ENCODE measurements at places on chromosomes 13 and 19.

DNA sequence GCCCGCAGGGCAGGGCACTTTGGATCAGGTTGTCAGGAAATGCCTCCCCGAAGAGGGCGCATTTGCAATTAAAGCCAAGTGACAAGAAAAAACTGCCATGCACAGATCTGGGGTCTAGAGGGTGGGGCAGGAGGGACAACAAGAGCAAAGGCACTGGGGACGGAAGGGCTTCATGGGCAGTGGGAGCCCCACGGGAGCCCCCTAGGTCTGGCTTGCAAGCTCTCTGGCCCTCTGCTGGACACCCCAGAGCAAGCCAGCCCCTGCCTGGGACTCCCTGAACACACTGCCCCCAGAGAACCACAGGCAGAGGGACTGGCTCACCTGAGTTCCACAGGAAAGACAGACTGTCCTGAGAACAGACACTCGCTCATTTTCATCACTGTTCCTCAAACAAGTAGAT lies 30.2 kb upstream of the C19orf12 start:
- no peak for DNase-seq

DNA sequence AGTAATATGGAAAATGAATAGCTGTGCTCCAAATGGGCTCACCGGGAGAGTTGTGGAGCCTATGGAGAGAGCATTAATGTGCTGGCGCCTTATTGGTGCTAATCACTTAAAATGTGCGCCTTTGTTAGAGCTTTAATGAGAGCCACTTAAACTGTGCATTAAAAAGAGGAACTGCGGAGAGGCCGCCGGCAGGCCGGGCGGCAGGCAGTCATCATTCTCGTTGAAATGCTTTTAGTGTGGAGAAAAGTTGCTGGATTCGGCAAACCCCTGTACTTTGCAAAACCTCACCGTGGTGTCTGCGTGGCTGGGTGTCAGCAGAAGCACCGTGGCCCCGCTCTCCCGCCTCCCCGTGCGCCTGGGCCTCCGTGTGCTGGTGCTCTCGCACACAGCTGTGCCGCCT lies 105.5 kb downstream of the KDM4B start:
- DNase-seq: no peak

GRCh38 chr19:53101518-53101917 lies 1.7 kb downstream of the ZNF160 start:
- DNase-seq: no peak

GRCh38 chr19:3194106-3195087 lies 8.7 kb downstream of the NCLN start:
- DNase-seq: no peak

- DNase-seq: no peak
Measured at GRCh38 chr19:27846944-27847343, 1366.0 kb downstream of the UQCRFS1 start.

GRCh38 chr19:15631817-15632216 lies 8.9 kb upstream of the CYP4F3 start:
- no peak for DNase-seq

DNA sequence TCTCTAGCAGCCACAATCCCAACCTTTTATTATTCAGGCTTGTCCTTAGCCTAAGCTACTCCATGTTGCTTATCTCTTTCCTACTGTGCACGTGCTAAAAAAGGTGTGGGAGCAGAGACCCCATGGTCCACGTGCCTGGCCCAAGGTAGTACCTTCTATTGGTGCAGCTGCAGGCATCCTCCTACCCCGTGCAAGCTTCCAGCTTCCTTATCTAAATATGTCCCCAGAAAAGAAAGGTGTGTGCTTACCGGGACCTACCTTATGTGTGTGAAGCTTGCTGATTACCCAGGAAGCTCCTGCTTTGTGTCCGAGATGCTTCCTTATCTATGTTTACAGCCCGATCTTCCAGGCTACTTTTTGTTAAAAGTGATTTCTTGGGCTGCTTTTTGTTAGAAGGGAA lies 2382.4 kb downstream of the PCDH9 start:
- no peak for DNase-seq

DNA sequence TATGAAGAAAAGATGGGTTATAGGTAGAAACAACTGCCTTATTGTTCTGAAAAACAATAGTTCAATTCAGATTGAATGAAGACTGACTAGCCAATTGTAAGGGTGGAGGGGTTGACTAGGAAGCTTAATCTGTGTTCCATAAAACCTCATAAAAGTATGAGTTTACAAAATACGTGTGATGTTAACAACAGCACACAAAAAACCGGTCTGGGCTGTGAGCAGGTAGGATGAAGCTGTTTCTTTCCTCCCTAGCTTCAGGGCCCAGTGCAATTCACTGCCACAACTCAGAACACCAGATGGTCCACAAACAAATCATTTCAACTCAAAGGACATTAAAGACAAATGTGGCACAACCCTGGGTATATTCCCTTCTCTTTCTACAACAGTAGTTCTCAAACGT lies 3.2 kb downstream of the OXGR1 start:
- no peak for DNase-seq

DNA sequence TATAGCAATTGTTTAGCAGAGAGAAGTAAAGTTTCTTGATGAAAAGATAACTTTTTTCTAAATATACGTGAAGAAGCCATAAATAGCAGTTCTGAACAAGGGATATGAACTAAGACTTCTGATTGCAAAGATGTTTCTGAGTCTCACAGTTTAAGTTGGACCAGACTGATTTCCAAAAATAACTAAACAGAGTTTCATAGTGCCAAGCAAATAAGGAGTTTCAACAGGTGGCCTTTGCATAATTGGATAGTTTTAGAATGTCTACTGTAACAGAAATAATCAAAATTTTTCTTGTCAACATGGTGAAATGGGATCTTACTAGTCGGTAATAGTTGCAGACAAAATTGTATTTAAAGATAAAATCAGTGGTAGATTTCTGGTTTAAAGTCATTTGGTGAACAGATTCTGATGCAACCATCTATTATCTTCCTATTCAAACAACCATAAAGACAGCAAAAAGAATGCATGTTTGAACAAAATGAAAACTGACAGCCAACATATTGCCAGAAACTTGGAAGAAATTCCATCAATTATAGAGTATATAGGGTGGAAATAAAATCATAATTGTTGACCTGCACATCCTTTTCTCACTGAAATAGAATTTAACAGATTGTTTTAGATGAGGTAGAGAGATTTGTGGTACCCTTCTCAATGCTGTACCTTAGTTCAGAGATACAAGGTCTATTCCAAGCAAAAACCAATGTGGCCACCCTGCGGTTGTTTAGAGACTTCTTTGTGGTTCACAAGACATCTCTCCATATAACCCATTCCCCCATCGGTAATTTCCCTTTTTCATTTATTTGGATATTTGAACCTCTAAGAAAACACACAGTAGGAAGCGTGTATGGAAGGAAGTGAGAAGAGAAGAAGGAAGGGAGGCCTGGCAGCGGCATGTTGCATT lies 275.3 kb downstream of the COG6 start:
- no peak for DNase-seq

- DNase-seq: no peak
Measured at GRCh38 chr13:41220401-41220800, 26.0 kb upstream of the KBTBD7 start.

GRCh38 chr13:37382146-37382545 lies 216.4 kb downstream of the POSTN start:
- no peak for DNase-seq

DNA sequence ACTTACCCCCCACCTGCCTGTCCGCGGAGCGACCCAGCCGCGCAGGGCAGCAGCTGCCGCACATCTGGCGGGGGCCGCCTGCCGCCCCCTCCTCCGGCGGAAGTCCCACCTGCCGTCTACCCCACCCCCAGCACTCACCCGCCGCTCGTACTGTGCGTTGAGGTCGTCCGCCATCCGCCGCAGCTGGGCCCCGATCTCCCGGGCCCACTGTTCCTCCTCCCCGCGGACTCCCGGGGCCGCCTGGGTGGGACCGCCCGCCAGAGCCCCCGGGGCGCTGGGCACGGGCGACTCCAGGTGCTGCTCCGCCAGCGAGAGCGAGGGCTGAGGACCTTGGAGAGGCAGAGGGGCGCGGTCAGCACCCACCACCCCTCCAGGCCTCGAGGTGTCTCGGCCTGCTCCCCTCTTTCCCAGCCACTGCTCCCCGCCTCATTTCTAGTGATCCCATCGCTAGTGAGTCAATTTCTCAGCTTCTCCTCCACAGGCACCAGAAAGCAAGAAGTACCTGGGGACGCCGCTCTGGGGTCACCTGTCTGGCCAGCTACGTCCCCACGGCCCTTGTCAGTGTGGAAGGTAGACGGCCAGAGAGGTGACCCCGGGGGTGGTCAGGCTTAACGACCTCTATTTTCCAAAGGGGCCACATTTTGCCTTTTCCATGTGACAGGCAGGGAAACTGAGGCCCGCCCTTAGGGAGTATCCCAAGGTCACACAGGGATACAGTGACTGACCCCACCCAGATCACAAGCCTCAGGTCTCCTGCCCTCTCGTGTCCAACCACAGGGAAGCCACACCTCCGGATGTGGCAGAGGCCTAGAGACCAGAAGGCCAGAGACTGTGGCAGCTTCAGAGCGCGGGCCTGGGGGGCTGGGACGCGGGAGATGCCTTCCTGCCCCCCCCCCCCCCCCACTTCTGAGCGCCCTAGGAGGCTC lies 4.3 kb downstream of the BBC3 start:
- DNase-seq: no peak

GRCh38 chr19:19653597-19654147 lies 9.8 kb downstream of the ATP13A1 start:
- DNase-seq: no peak

DNA sequence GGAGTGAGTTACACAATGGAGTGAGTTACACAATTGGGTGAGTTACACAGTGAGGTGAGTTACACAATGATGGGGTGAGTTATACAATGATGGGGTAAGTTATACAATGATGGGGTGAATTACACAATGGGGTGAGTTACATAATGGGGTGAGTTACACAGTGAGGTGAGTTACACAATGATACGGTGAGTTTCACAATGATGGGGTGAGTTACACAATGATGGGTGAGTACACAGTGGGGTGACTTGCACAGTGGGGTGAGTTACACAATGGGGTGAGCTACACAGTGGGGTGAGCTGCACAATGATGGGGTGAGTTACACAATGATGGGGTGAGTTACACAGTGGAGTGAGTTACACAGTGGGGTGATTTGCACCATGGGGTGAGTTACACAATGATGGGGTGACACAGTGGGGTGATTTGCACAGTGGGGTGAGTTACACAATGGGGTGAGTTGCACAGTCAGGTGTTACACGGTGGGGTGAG lies 52.5 kb upstream of the GAS6 start:
- DNase-seq: peak; percentile 5

GRCh38 chr19:5313307-5313706 lies 27.3 kb downstream of the PTPRS start:
- DNase-seq: no peak

- DNase-seq: no peak
Measured at GRCh38 chr19:29812881-29813275, 1.1 kb downstream of the CCNE1 start.

- no peak for DNase-seq
Measured at GRCh38 chr13:48112896-48113755, 18.2 kb upstream of the MED4 start.

DNA sequence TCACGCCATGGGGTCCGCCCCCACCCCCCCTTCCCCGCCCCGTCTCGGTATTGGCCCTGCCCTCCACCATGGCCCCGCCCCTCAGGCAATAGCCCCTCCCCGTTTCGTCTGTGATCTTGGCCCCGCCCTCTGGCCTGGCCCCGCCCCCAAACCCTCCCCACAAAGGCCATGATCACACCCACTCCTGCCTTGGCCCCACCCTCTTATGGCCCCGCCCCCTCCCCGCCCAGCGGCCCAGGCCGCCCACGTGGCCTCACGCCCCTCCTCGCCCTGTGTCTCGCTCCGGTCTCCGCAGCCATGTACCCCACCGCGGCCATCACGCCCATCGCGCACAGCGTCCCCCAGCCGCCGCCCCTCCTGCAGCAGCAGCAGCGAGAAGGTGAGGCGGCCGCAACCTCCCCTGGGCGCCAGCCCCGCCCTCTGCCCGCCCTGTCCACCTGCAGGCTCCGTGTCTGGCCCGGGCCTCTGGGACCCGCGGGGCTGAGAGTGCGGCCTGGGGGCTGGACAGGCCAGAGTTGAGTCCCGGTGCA lies 61.3 kb downstream of the CELF5 start:
- DNase-seq: no peak

DNA sequence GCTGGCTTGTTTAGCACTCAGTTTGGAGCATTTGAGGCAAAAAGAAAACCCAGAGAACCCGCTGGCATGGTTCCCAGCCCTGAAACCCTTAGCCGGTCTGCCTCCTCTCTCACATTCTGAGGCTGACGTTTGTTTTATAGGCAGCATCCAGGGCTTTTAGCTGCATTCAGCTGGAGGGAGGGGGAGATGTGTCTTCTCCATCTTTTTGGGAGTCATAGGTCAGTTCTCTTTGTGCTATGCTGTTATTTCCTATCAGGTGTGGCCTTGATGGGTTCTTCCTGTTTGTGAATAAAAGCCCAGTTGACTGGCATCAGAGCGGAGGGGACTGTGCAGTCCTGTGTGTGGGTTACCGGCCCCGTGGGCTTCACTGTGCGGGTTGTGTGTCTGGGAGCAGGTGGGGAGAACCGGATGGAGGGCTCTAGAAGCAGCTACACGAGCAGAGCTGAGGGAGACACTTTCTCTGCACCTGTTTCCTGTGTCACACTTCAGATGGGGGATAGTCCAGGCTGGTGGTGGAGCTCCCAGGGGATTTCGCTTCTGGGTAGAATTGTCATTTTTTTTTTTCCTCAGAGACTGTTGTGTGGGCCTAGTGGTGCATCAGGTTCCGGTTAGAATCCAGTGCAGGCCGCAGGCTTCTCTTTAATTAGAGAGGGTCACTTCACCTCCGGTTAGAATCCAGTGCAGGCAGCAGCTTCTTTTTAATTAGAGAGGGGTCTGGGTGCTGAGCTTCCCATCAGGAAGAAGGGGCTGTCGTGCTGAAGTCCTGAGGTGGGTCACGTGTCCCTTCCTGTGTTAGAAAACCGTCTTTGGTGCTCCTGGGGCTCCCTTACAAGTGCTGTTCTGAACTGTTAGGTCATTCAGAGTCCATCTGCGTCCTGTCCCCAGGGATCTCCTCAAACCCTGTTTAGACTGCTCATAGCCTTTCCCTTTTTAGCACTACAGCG lies 69.6 kb downstream of the ARHGEF7 start:
- DNase-seq: peak; percentile 37

DNA sequence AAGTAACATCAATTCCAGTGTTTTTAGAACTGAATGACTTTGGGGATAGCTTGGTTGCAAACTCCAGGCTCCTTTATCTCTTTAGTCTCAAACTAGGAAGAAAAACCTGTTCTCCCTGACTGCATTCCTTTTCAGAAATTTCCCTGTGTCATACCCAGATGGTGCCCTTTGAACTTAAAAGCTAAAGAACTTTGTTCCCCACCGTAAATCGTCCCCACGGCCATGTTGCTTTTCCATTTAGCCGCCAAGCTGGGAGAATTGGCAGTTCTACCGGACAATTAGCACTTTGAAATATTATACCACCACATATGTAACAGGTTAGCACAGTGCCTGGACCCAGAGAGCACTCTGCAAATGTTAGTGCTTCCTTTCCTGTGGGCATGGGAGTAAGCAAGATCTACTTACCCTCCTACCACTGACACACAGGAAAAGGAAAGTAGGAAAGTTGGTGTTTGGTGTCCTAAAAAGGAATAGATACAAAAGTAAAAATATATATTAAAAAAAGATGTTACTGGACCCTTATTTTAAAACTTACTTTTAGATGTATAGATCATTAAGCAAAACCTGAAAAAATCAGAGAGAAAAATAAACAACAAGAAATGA lies 191.9 kb upstream of the MIR17HG start:
- DNase-seq: no peak

- DNase-seq: no peak
Measured at GRCh38 chr19:35304036-35304435, 12.1 kb downstream of the MAG start.

- DNase-seq: no peak
Measured at GRCh38 chr19:8466018-8466417, 21.2 kb downstream of the HNRNPM start.

Measured in central memory CD8-positive, alpha-beta T cell (primary cell).